ENCODE measurements at places on chromosomes 4 and X.

- DNase-seq = no peak
Measured at GRCh38 chr4:75968084-75968483, 22.7 kb downstream of the SDAD1 start.

- no peak for DNase-seq
Measured at GRCh38 chr4:67744561-67745283, 9.5 kb downstream of the GNRHR start.

DNA sequence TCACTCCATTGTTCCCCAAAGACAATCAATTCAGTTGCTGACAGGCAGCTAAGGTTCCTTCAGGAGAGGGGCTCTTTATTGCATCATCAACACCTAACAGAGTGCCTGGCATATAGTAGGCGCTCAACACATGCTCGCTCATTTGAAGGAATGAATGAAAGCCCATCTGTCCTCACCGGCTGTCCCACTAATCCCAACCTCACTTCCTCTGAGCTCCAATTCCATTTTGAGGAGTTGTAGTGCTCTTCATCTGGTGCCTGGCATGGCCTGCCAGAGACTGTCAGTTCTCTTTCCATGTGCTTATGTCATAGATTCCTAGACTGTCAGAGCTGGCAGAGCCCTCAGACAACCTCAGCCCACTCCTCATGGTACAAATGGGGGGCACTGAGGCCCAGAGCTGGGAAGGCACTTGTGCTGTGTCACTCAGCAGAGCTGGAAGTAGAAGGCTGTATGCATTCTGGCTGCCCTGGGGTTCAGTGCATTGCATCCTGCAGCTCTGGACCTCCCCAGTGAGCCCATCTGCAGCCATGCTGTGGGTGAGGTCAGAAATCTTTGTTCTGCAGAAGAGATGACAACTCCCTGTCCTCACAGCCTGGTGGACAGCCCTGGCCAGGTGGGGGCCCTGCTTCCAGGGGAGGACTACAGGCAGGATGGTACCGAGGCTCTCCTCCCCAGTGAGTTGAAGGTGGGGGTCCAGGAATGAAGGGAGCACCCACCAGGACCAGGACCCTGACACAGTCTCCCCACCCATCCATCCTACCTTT lies 134.9 kb upstream of the PJA1 start:
- DNase-seq = no peak

- no peak for DNase-seq
Measured at GRCh38 chr4:71980976-71981375, 50.8 kb upstream of the NPFFR2 start.

- no peak for DNase-seq
Measured at GRCh38 chr4:25770847-25771246, 91.9 kb downstream of the SEL1L3 start.

DNA sequence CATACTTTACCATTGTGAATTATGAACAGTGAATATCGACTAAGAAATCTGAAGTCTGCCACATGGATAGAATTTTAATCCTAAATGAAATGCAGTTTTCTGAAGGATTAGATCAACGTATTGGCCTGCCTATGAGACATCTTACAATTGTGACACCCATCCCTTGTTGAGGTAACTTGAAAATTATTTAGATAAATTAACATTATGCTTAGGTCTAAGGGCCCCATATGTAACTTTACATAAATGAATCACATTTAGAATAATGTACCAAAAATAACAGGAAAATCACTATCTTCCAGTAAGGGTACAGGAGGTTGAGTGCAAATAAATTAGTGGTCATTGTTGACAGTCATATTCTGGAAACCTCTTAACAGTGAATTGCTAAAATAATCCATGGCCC lies 13.5 kb downstream of the XAGE5 start:
- DNase-seq = no peak

DNA sequence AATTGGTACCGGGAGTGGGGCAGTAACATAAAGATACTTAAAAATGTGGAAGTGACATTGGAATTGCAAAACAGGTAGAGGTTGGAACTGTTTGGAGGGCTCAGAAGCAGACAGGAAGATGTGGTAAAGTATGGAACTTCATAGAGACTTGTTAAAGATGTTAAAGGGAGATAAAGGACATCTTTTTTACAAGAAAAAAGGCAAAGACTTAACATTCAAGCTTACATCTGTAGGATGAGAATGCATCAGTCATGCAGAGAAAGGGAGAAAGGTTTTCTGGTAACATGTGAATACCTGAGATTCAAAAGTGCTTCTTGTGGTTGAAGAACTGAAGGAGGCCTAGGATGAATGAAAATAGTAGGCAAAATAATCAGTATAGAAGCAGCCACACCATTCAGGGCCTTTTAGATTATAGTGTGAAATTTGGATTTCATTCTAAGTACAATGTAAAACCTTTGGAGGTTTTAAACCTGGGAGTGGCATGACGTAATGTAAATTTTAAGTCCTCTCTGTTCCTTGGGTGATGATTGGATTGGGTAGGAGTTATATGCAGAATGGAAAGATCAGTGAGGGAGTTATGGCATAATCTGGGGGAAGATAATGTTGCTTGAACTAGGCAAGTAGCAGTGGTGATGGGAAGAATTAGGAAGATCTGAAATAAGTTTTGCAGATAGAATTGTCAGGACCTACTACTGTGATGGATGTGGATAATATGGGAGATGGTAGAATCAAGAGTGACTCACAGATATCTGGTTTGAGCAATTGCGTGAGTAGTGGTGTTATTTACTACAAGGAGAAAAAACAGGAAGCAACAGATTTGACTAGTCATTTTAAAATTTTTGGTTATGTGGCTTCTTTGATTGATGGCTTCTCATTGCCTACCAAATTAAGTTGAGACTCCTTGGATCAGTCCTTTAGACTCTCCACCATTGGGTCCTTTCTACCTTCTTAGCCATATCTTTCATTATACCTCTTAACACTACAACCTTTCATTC lies 138.7 kb downstream of the VSIG4 start:
- no peak for DNase-seq

GRCh38 chr4:78424461-78424860 lies 127.1 kb upstream of the ANXA3 start:
- DNase-seq = no peak

Measured in activated T-helper 1 cell treated with anti-CD3 and anti-CD28 coated beads, Interleukin-2, amount 50 U/mL, for 16 hours (primary cell).